ENCODE measurements at places on chromosomes 5 and 9.

DNA sequence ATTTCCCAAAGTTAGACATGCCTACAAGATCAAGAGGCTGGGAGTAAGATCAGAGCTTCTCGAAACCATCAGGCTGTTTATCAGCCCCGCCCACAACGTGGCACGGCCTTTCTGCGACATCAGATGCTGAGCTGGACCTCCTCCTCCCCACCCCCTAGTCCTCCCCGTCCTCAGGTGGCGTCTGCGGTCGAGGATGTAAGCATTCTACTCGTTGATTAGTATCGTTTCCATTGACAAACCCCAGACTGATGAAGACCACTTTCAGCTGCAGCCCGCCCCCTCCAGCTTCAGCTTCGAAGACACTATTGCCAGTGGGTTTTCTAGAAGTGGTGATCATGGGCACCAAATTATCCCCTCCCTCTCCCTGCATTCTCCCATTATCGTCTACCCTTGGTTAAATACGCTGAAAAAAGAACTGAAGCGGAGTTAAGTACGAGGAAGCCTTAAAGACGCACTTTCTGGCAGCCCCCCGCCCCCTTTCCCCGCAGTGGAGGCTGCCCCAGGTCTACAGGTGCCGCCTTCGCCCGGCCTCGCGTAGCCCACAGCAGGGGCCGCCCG is 1.1 kb downstream of the PPIC start:
- DNase-seq, result no peak

DNA sequence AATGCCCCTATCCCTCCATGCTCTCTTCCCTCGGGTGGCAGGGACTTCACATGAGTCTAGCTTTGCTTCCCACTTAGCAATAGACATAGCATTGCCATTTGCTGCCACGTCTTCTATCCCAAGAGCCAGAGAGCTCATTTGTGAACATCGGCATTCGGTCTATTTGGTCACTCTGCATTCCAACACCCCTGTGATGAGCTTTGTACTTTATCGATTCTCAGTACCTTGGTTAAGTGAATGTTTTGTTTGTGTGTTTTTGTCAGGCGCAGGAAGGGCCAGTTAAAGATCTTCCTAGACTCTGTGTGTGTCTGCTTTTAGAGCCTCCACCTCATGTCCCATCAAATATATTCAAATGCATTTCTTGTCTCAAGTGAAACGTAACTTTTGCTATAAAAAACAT is 141.7 kb downstream of the TARS1 start:
- no peak for DNase-seq

DNA sequence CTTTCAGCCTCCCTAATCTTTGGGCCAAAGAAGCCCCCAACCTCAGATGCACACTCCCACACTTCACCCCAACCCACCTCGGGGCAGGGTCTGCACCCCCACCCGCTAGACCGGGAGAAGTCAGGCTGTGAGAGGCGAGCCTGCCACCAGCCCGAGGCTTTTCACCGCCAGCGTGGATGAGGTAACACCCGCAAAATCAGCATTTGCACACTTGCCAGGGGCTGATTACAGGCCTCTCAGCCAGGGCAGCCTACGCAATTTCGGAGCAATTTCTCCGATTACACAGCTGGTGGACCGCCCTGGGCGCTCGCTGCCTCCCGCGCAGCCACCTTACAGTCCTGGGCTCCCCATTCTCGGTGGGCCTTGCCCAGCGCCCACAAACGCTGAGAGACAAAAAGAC is 68.5 kb downstream of the FOXD1 start:
- no peak for DNase-seq

GRCh38 chr9:7342736-7343135 is 456.8 kb downstream of the DMAC1 start:
- DNase-seq, result no peak

DNA sequence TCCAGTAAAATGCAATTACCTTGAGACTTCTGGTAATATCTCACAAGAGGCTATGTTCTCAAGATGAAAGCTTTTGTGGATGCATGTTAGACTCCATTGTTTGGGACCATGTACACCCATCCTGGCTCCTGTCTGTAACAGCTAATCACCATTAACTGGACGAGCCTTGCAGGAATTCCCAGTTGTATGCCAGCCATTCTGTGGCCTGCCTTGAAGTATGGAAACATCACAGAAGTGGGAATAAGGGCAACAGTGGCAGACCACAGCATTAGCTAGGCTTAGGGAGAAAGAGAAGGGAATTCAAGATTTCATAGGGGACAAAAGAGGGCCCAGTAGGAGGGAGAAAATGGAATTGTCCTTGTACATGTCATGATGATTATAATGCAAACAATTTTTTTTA is 79.0 kb downstream of the RORB start:
- no peak for DNase-seq

- DNase-seq, result no peak
These were observed 135.9 kb upstream of the FBN2 start for GRCh38 chr5:128673970-128674369.

DNA sequence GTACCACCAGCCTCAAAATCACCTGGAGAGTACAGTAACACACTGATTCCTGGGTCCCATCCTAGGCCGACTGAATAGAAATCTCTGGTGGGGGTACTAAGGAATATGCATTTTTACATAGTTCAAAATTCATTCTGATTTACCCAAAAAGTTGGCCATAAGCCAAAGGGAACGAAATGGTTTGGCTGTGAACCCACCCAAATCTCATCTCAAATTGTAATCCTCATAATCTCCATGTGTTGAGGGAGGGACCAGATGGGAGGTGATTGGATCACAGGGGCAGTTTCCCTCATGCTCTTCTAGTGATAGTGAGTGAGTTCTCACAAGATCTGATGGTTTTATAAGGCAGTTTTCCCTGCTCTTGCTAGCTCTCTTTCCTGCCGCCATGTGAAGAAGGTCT is 31.1 kb downstream of the MEGF9 start:
- no peak for DNase-seq

- DNase-seq, result no peak
These were observed 25.7 kb upstream of the NR5A1 start for GRCh38 chr9:124532897-124533296.

DNA sequence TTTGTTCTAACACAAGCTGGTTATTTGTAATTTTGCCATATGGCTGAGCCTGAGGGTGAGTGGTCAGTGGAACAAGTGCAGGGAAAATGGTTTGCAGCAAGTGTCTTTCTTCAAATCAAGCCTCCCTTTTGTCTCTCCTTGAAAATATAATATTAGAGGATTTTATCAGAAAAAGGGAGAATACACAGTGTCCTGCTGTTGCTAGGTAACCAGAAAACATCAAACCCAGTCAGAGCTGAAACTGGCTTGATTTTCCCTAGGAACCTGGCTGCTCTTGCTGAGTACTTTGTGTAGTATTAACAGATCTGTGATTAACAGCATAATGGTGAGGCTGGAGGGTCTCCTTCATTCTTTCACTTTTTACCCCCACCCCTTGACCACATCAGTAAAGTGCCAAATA is 314.0 kb downstream of the ARHGEF28 start:
- DNase-seq, result no peak

DNA sequence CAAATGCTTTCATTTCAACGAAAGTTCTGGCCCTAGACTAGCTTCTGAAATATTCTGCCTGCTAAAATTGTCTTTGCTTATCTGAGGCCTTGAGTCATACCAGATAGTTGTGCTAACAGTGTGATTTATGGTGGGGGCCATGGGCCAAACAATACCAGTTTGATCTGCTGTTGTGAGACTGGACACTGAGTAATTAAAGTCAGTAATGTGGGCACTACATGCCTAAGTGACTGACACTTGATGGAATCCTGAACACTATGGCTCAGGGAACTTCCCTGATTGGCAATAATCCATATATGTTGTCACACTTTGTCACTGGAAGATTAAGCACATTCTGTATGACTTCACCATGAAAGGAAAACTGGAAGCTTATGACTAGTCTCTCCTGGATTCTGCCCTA is 127.6 kb upstream of the CYLC2 start:
- no peak for DNase-seq
